ENCODE measurements at places on chromosomes 5 and 9. TPM values are rescaled to one million over a fixed set of nuclear protein-coding genes. Genes with fewer than 3 reads are reported as not detected.

Gene PCDHGB7
- 10.4 TPM for total RNA-seq

Gene ZNF608
- total RNA-seq, result 12.8 TPM

DNA sequence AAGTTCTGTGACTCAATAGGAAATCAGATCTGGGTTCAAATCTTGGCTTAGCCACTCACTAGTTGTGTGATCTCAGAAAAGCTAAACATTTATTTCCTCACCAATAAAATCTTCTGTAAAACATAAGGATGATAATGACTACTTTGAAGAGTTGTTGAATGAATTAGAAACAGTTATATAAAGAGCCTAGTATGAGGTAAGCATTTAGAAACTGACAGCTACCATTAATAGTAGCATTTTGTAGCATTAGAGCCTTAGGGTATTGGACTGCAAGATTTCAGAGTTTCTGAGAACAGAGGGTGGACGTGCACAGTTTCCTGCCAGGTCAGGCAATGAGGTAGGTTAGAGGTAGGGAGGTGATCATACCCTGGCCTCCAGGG is 293.2 kb downstream of the CWC27 start:
- DNase-seq, result no peak

DNA sequence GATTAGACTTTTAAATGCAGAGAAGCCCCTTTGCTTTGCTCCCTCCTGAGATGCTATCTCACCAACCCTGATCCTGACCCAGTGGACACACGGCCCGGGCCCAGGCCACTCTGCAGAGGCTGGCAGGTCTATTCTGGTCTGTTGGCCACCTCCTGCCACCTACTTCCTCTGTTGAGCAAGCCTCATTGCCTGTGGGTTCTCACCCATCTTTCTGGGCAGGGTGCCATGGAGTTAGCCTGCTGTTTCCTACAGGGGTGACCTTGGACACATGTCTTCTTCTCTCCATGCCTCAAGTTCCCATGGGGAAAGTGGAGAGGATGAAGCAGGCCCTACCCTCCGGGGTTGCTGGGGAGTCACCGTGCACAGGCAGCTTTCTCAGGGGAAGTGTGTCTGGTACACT is 266.2 kb upstream of the IRX1 start:
- no peak for DNase-seq

DNA sequence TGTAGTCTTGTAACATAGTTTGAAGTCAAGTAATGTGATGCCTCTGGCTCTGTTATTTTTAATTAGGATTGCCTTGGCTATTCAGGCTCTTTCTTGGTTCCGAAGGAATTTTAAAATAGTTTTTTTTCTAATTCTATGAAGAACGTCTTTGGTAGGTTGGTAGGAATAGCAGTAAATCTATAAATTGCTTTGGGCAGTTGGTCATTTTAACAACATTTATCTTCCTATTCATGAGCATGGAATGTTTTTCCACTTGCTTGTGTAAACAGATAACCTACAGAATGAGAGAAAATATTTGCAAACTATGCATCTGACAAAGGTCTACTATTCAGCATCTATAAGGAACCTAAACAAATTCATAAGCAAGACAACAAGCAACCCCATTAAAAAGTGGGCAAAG is 173.2 kb upstream of the TRPC7 start:
- DNase-seq, result no peak
